ENCODE measurements at places on chromosomes 12 and 14.

DNA sequence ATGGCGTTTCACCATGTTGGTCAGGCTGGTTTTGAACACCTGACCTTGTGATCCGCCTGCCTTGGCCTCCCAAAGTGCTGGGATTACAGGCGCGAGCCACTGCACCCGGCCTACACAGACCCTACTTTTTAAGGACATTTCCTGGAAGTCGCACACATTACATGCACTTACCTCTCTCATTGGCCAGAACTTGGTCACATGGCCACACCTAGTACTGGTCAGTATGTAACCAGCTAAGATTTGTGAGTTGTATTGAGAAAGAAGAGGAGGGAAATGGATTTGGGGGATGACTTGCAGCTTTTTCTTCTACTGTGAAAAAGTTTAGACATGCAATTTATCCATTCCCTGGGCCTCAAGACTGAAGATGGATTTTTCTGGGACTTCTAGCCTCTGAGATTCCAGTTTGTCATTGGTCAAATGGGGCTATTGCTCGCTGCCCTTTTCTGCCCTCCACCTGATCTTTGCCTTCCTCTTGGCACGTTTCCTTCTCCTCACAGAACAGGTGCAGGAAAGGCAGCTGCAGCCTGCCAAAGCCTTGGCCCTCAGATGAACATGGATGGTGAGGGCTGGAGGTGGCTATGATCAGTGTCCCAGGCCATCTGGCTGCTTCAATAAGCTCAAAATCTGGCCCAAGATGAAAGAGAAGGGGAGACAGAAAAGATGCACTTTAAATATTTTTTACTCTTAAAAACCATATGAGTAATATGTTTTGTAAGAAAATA lies 7.1 kb upstream of the ZDHHC22 start:
- no peak for DNase-seq

DNA sequence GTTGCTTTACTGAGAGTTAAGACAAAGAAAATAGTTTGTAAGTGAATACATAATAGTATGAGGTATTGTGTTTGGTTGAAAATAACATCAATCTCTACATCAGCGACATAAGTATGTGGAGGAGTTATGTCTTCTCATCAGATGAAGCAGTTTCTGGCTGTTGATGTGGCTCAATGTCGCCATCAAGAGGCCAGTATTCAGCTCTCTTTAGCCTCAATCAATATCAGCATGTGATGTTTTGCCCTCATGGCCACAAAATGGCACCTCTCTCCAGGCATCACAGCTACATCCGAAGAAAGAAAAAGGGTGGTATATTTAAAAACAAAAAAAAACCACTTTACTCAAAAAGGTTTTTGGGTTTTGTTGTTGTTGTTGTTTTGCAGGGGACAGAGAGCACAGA lies 302.3 kb upstream of the TMEM132C start:
- peak; percentile 20 for DNase-seq

- no peak for DNase-seq
Measured at GRCh38 chr12:91704446-91704845, 441.2 kb downstream of the BTG1 start.

- no peak for DNase-seq
Measured at GRCh38 chr12:127268706-127269425, 998.1 kb upstream of the TMEM132C start.

DNA sequence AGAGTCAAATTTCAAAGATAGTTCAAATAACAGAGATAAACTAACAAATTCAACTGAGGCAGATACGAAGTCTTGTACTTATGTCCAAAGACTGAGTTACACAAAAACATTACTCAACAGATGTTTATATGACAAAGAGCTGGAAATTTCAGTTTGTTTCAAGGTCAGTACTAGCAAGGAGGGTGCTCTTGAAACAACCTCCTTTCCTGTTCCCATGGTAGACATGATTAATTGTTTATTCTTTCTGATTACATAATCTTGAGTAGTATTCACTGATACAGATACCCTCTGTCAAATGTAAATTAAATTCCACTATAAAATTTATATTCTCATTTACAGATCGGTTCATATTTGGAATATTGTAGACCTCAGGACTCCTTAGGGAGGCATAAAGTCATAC lies 23.4 kb downstream of the TSPAN8 start:
- no peak for DNase-seq

GRCh38 chr12:127150028-127150427 lies 1116.9 kb upstream of the TMEM132C start:
- DNase-seq: no peak

GRCh38 chr12:24102676-24103075 lies 153.2 kb upstream of the SOX5 start:
- DNase-seq: no peak

GRCh38 chr14:86035882-86036281 lies 505.9 kb downstream of the FLRT2 start:
- DNase-seq: no peak

- no peak for DNase-seq
Measured at GRCh38 chr14:91349481-91350074, 68.0 kb downstream of the CCDC88C start.

- no peak for DNase-seq
Measured at GRCh38 chr12:122871851-122872780, 23.8 kb downstream of the VPS37B start.

DNA sequence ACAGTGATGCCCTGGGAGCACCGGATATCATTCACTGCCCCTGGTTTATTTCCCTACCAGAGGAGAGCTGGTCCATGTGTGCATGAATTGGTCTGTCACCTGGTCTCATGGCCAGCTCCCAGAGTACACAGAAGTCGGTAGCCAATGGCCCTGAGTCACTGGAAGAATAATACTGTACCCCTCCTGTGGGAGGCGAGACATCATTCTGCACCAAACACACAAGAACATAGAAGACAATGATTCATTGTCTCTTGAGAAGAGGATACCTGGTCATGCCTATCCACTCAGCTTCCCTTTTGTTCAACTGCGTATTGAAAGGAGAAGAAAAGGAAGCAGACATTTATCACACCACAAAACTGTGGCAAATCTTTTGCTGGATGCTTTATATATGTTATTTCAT lies 216.2 kb downstream of the DPF3 start:
- DNase-seq: no peak

GRCh38 chr12:115147916-115148315 lies 463.9 kb upstream of the TBX3 start:
- no peak for DNase-seq

- no peak for DNase-seq
Measured at GRCh38 chr12:24911271-24911791, 37.6 kb downstream of the BCAT1 start.

- DNase-seq: peak; percentile 4
Measured at GRCh38 chr12:97650242-97650641, 187.6 kb downstream of the RMST start.

- no peak for DNase-seq
Measured at GRCh38 chr14:100767003-100767787, 40.5 kb downstream of the DLK1 start.

DNA sequence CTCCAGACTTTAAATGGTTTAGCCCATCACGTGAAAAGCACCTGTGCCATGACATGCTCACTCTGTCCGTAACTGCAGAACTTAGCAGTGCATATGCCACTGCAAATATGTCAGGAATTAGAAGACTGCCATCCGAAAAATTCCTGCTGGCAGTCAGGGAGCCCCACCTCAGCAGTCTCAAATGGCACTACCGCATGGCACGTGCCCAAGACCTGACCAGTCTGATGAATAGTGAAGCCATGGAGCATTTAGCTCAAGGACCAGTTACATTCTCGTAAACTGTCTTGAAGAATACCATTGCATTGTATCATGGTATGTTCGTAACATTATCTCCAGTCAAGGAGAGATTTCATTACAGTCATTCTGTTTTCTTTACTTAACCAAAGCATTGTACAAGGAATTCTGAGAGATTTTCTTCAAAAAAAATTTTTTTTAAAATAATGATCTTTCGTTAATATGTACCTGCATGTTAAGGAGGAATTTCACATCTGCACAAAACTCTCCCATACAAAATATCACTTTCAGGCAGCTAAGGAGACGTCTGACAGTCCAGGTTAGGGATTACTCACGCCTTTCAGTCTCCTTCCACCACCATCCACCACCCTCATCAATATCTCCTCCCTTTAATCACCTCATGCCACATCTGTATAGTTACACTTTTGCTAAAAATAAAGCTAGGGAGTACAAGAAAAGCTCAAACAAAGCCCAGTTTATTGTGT lies 138.5 kb downstream of the ANO2 start:
- DNase-seq: no peak

GRCh38 chr12:25017336-25017735 lies 68.4 kb upstream of the BCAT1 start:
- DNase-seq: no peak

DNA sequence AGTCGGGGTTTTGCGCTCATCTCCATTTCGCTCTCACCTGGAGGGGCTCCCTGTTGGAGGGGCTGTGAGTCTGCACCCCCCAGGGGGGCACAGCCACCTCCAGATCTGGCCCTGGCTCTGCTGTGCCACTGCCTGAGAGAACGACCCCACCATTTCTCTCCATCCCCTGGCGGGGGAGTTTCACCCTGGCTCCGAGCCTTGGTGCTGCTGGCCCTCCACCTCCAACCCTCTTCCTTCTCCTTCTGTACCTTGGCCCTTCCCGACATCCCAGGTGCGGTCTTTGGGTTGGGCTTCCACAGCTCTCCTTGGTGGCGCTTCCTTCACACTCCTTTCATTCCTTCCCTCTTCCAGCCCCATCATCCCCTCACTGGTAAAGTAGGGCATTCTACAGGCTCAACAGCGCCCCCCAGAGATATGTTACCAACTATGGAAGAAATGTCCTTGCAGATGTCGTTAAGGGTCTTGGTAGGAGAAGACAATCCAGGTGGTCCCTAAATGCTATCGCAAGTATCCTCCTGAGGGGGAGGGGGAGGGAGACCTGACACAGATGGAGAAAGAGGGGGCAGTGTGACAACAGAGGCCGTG lies 16.3 kb downstream of the SERPINA1 start:
- no peak for DNase-seq

- DNase-seq: no peak
Measured at GRCh38 chr12:75476071-75476470, 4.5 kb upstream of the GLIPR1 start.

DNA sequence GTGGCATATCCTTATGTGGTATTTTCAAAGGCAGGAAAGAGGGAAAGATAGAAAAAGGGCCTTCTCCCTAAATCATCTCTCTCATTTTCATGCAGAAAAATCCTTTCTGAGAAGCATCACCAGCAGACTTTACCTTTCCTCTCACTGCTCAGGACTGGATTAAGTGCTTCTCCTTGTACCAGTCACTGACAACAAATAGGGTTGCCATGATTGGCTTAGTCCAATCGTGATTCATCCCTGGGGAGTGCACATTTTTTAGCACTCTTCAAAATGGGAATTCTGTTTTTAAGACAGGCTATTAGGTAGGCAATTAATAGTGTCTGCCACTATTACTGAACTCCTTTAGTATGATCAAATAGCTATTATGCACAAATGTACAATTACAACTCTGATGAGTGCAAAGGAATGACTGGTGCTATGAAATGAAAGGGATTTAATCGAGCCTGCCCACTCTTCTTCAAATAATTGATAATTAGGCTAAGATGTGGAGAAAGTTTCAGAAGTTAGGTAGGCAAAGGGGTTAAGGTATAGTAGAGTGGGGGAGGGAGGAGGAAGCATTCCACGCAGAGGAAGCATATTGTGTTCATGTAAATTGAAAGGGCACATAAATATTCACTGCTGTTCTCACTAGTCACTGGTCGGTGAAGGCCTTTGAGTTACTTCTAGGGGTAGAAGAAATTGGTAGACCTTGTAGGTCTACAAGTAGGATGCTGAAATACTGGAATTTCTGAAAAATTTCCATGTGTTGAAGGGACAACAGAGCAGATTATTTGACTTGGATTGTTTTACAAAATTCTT lies 84.0 kb downstream of the MSRB3 start:
- peak; percentile 14 for DNase-seq

- DNase-seq: no peak
Measured at GRCh38 chr12:131367983-131368667, 342.8 kb upstream of the SFSWAP start.

- DNase-seq: peak; percentile 99
Measured at GRCh38 chr12:6336079-6336888, 5.6 kb downstream of the TNFRSF1A start.

DNA sequence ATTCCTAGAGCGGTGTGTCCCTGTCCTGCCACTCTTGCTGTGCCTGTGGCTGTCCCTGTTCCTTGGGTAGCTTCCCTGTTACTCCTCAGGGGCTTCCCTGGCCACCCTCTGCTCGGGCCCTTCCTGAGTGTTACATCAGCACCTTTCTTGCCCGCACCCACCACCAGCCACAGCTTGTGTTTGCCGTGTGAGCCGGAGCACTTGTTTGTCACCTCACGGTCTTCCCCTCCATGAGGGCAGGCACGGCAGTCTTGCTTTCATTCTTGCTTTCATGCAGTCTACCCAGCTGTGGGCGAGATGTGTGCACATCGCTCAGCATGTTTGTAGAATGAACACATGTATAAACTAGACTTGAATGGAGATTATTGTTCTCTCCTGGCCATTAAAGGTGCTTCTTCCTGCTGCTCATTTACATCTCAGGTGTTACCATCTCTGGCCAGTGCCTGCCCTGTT lies 42.0 kb downstream of the TRAF3 start:
- DNase-seq: no peak

GRCh38 chr12:62263966-62264365 lies 3.8 kb downstream of the USP15 start:
- DNase-seq: no peak

DNA sequence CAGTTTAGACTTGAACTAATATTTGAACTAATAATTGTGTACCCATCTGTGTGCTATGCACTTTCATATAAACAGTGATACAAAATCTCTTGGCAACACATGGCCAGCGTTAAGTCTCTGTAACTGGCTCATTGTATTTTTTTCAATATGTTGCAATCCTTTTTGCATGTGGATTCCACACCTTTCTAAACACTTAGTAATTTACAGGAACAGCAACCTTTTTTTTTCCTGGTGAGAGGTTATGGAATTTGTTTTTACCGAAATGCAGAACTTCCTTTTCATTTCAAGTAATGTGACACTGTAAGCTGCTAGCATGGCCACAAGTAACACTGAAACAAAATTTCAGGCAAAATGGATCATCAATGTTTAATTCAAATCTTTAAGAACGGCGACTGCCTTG lies 45.4 kb upstream of the EPS8 start:
- no peak for DNase-seq

GRCh38 chr14:76322594-76323220 lies 53.2 kb upstream of the ESRRB start:
- no peak for DNase-seq

DNA sequence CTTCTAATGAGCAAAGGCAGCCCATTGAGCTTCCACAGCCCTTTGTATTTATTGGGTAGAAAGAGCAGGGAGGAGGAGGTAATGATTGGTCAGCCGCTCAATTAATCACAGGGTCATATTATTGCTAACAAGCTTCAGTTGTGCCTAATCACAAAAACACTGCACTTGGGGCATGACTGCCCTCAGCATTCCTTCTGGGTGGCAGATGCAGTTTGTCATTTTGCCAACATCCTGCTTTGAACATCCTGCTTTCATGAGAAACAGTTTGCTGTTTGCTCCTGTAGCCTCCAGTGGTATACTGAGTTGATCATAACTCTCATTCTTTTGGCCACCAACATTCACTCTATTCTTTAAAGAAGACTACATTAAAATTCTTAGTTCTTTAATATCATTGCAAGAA lies 462.9 kb upstream of the MIS18BP1 start:
- peak; percentile 3 for DNase-seq

- DNase-seq: no peak
Measured at GRCh38 chr12:94983321-94983720, 20.2 kb downstream of the NDUFA12 start.
